Activated CD8-positive, alpha-beta T cell treated with anti-CD3 and anti-CD28 coated beads, Interleukin-2, amount 10 ng/mL, durations not matched to agents 7 days and 5 days (primary cell): ENCODE measurements at places on chromosomes 4 and X. TPM values are rescaled to one million over a fixed set of nuclear protein-coding genes. Genes with fewer than 3 reads are reported as not detected.

GRCh38 chrX:3232262-3232923 lies 114.1 kb downstream of the MXRA5 start:
- no peak overlapping the region for H3K27ac ChIP-seq
- H3K4me1 ChIP-seq, result no peaks in the 10 kb centered on the region
- H3K27me3 ChIP-seq, result no peaks in the 10 kb centered on the region
- no peak overlapping the region for H3K4me3 ChIP-seq
- no peak for DNase-seq

DNA sequence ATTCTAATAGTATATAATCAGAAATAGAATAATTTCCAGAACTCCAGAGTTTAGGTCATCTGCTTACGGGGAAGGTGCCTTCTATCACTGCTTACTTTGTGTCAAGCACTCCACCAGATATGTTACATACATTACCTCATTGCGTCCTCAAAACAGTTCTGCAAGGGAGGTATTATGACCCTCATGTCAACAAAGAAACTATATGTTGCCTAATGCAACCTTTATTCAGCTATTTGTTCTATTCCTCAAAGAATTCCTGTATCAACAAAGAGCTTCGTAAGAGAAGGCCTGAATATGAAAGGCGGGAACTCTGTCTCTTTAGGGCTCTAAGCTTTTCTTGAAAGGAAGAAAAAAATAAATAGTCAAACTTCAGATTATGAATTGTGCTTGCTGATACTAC lies 114.7 kb downstream of the PDLIM5 start:
- H3K4me3 ChIP-seq, result no peak overlapping the region
- DNase-seq, result no peak
- H3K4me1 ChIP-seq, result peaks cover 6% of the 10 kb centered on the region
- no peaks in the 10 kb centered on the region for H3K36me3 ChIP-seq

DNA sequence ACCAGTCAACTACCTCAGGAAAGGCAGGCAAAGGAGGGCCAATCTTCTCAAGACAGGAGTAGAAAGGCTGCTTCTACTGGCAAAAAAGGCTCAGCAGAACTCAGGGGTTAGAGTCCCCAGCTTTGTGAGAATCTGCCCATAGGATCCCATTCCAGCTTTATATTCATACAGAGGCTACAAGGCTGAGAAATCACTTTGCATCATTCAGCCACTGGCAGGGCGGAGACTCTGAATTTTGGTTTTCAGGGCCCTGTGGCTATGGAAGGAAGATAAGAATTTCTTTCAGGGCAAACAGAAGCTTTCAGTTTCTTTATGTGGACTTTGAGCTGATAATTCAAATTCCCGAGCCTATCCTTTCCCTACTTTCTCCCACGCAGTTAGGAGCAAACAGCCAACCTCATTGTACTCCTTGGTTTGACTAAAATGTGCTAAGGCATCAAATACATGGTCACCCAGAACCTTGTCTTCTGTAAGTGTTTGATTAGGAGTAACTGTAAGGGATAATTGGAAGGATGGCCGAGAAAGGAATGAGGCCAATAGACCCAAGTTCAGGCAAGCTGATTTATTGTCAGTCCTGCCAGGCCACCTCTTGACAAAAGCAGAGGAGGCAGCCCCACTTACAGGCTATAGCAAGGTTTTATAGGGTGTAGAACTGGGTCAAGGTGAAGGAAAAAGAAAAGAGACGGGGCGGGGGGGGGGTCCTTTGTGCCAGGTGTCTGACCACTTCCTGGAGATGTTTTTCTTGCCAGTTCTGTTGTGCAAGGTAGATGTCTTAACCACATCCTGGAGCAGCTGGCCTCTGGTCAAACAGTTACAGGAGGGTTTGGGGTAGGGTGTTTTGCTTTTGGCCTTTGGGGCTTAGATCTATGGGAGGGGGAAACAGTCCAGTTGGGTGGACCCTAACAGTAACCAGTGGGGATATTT lies 165.3 kb upstream of the PPP1R2C start:
- peaks cover 86% of the 10 kb centered on the region for H3K4me1 ChIP-seq
- peaks cover 45% of the 10 kb centered on the region for H3K36me3 ChIP-seq
- H3K4me3 ChIP-seq, result peak overlapping the region; percentile 42
- peak; percentile 56 for DNase-seq
- H3K27ac ChIP-seq, result peak overlapping the region; percentile 95

GRCh38 chr4:70313736-70314135 lies 21.0 kb upstream of the CABS1 start:
- DNase-seq, result no peak
- H3K27me3 ChIP-seq, result no peaks in the 10 kb centered on the region
- no peaks in the 10 kb centered on the region for H3K4me1 ChIP-seq
- H3K36me3 ChIP-seq, result no peaks in the 10 kb centered on the region
- H3K4me3 ChIP-seq, result no peak overlapping the region
- no peak overlapping the region for H3K27ac ChIP-seq

- H3K4me1 ChIP-seq, result no peaks in the 10 kb centered on the region
- no peak overlapping the region for H3K27ac ChIP-seq
- H3K36me3 ChIP-seq, result no peaks in the 10 kb centered on the region
- H3K27me3 ChIP-seq, result no peaks in the 10 kb centered on the region
These were observed 32.0 kb upstream of the FHL1 start for GRCh38 chrX:136115126-136115903.

- no peaks in the 10 kb centered on the region for H3K36me3 ChIP-seq
- no peak overlapping the region for H3K27ac ChIP-seq
These were observed 52.6 kb downstream of the GPR50 start for GRCh38 chrX:151228935-151229334.

DNA sequence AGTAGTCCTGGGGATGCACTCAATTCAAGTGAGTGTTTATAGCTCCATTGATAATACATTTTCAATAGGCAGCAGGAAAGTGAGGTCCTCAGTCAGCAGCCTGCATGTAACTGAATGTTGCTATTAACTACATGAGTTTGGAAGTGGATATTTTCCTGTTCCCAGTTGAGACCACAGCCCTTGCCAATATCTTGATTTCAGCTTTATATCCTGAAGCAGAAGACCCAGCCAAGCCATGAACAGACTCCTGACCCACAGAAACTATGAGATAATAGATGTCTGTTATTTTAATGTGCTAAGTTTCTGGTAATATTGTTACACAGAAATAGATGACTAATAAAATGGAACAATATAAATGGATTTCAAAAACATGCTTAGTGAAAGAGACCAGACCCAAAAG lies 63.7 kb downstream of the VSIG4 start:
- DNase-seq, result no peak
- no peaks in the 10 kb centered on the region for H3K4me1 ChIP-seq
- H3K27me3 ChIP-seq, result no peaks in the 10 kb centered on the region
- no peaks in the 10 kb centered on the region for H3K36me3 ChIP-seq
- H3K4me3 ChIP-seq, result no peak overlapping the region
- H3K27ac ChIP-seq, result no peak overlapping the region

DNA sequence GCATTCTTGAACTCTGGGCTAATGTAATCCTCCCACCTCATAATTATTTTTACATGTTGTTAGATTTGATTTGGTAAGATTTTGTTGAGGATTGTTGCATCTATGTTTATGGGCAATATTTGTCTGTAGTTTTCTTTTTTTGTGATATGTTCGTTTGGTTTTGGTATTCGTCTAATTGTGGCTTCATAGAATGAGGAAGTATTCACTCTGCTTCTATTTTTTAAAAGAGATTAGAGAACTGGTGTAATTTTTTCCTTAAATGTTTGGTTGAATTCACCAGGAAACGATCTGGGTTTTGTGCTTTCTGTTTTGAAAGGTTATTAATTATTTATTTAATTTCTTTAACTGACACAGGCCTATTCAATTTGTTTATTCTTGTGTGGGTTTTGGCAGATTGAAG lies 161.2 kb upstream of the NUDT6 start:
- H3K4me3 ChIP-seq, result no peak overlapping the region
- H3K4me1 ChIP-seq, result no peaks in the 10 kb centered on the region
- peaks cover 7% of the 10 kb centered on the region for H3K36me3 ChIP-seq
- no peak overlapping the region for H3K27ac ChIP-seq
- H3K27me3 ChIP-seq, result no peaks in the 10 kb centered on the region

The IL21 gene
- not detected for total RNA-seq

The IRS4 gene
- total RNA-seq, result not detected

- no peaks in the 10 kb centered on the region for H3K27me3 ChIP-seq
- peak overlapping the region; percentile 61 for H3K4me3 ChIP-seq
- peak overlapping the region; percentile 58 for H3K27ac ChIP-seq
- H3K4me1 ChIP-seq, result peaks cover 15% of the 10 kb centered on the region
These were observed 102.0 kb downstream of the PTTG2 start for GRCh38 chr4:38062088-38062775.

DNA sequence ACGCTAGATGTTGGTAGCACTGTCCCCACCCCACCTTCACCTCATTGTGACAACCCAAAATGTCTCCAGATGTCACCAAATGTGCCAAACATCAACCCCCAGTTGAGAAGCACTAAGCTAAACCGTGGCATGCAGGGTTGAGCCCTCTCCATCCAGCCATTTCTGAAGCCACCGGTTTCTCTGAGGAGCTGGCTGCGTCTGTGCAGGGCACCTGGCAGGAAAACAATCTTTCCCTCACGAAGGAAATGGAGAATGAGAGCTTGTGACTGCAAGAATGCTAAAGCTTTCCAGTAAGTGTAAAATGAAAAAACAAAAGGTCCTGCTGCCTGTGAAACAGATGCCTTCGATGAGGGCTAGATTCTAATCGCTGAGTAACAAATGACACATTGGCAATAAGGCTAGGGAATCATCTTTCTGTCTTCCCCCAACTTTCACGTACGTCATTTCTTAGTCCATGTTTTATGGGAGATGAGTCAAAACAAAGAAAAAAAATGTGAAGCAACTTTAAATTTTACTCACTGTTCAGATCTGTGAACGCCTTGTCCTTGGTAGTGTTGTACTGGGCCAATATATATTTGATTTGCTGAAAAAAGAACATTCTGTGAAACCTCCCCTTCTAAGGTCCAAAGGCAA lies 59.9 kb downstream of the PROM1 start:
- no peaks in the 10 kb centered on the region for H3K36me3 ChIP-seq
- H3K27ac ChIP-seq, result no peak overlapping the region
- no peak overlapping the region for H3K4me3 ChIP-seq
- no peak for DNase-seq
- no peaks in the 10 kb centered on the region for H3K4me1 ChIP-seq

- H3K27ac ChIP-seq, result no peak overlapping the region
- DNase-seq, result no peak
- no peak overlapping the region for H3K4me3 ChIP-seq
- H3K36me3 ChIP-seq, result peaks cover 9% of the 10 kb centered on the region
- peaks cover 36% of the 10 kb centered on the region for H3K27me3 ChIP-seq
- peaks cover 10% of the 10 kb centered on the region for H3K4me1 ChIP-seq
These were observed 3.7 kb upstream of the JAKMIP1 start for GRCh38 chr4:6204098-6204497.

The SLC49A3 gene
- 0.89 TPM for total RNA-seq

DNA sequence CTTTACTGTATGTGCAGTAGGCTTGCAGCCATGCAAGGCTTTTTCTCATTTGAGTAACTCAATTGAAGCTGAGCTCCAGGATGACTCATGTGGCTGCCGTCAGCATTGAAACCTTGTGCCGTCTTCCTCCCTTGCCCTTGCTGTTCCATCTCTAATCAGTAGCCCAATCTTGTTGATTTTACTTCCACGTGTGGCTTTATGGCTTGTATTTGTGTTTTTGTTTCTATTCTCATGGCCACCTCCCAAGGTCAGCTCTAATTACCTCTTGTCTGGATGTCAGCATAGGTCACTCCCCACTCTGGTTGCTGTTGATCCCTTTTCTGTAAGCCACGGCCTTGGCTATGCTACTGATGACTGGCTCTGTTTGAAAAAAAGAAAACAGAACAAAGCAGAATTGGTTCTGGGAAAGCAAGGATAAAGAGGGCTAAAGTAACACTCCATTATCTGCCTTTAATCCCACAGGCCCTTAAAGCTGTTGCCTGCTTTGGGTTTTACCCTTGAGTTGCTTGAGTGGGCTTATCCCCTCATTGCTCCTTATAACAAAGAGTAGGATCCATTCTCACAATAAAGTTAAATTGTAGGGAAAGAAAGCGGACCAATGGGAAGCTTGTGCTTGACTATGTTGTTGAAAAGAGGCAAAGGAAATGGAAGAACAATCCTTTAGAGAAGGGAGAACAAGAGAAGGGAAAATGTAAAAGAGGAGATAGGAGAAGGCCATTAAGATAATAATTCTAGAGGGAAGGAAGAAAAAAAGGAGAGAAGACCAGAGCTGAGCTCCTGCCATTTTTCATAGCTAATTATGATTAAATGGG lies 173.9 kb upstream of the PGRMC2 start:
- H3K4me3 ChIP-seq, result no peak overlapping the region
- H3K4me1 ChIP-seq, result no peaks in the 10 kb centered on the region
- H3K27me3 ChIP-seq, result no peaks in the 10 kb centered on the region
- no peak for DNase-seq
- no peaks in the 10 kb centered on the region for H3K36me3 ChIP-seq

DNA sequence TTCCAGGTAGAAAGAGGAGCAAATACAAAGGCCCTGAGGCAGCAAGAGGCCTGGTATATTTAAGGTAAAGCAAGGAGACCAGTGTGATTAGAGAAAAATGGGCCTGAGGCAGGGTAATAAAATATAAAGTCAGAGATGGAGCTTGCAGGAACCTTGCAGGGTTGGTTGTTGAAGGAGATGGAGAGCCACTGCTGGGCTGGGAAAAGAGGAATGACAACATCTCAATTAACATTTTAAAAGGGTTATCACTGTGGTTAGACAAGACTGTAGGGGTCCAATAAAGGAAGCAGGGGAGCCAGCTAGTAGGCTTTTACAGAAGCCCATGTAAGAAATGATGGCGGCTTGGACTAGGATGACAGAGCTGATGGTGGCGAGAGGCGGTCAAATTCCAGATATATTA lies 205.5 kb upstream of the MBNL3 start:
- no peaks in the 10 kb centered on the region for H3K36me3 ChIP-seq
- H3K27me3 ChIP-seq, result peaks cover 5% of the 10 kb centered on the region
- DNase-seq, result no peak
- no peak overlapping the region for H3K4me3 ChIP-seq
- no peaks in the 10 kb centered on the region for H3K4me1 ChIP-seq

The SSX1 gene
- total RNA-seq, result not detected

GRCh38 chrX:153818571-153819383 lies 11.6 kb downstream of the PDZD4 start:
- H3K4me3 ChIP-seq, result peak overlapping the region; percentile 36
- H3K4me1 ChIP-seq, result peaks cover 51% of the 10 kb centered on the region
- DNase-seq, result peak; percentile 52
- no peak overlapping the region for H3K27ac ChIP-seq
- H3K36me3 ChIP-seq, result no peaks in the 10 kb centered on the region

GRCh38 chr4:15427161-15427560 lies 672 bp upstream of the C1QTNF7 start:
- H3K4me1 ChIP-seq, result peaks cover 5% of the 10 kb centered on the region
- H3K36me3 ChIP-seq, result no peaks in the 10 kb centered on the region
- no peak for DNase-seq
- H3K27ac ChIP-seq, result no peak overlapping the region
- no peak overlapping the region for H3K4me3 ChIP-seq
